CD4-positive, alpha-beta T cell treated with Interleukin-12 subunit alpha and Interleukin-12 subunit beta, for 1 hour (primary cell): ENCODE measurements at places on chromosomes 1 and 21.

DNA sequence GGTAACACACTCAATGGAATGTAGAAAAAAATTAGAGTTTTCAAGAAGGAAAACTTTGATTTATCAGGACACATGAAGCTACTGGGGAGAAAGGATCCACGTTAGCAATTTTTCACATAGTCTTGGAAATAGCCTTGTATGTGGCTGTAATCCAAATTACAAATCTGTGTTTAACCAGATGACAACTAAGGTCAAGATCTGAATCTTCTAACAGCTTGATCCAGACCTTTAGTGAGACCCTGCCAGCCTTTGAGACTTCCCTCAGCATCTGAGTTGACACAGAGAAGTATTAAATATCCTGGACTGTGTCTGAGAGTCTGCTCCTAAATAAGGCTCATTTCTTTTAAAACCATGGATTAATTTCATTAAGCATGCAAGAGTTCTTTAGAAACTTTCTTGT lies 135.9 kb upstream of the KCNK2 start:
- no peak for DNase-seq

GRCh38 chr1:25461849-25462248 lies 31.2 kb downstream of the MACO1 start:
- DNase-seq: no peak

DNA sequence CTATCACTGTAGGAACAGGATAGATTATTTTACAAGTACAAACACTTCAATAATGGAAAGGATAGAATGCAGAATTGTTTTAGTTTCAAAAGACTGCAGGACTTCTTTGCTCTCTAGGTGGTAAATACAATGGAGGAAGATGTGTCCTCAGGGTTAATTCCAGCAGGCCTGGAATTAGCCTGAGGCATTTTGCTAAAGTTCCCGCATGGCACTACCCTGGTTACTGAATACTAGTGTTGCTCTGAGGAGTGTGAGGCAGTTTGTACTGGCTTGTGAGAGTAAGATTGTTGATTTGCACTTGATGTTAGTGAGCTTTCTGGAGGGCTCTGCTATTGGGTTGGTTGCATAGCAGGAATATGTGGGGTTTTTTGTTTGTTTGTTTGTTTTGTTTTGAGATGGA lies 61.4 kb downstream of the FASLG start:
- DNase-seq: no peak

GRCh38 chr1:243249214-243249613 lies 5.9 kb downstream of the CEP170 start:
- no peak for DNase-seq

- DNase-seq: no peak
Observed at GRCh38 chr1:64885648-64886047, 80.7 kb downstream of the JAK1 start.

DNA sequence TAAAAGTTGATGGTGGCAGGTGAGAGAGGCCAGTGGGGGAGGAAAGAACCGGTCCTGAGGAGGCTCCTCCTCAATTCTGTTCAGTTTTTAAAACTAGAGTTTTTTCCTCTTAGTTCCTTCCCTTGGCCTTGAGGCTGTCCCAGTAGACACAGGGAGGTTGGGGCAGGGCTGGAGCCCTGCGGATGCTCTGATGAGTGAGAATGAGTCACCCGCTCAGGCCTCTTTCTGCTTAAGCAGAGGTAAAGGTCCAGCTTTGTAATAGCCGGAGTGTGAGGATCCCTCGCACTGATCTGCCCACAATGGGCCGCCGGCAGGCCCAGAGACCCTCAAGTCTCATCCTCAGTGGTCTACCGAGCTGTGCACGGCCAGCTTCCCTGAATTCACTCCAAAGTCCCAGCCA lies 49.6 kb upstream of the IRF2BP2 start:
- DNase-seq: no peak

GRCh38 chr1:236099355-236099974 lies 34.6 kb upstream of the NID1 start:
- DNase-seq: no peak

DNA sequence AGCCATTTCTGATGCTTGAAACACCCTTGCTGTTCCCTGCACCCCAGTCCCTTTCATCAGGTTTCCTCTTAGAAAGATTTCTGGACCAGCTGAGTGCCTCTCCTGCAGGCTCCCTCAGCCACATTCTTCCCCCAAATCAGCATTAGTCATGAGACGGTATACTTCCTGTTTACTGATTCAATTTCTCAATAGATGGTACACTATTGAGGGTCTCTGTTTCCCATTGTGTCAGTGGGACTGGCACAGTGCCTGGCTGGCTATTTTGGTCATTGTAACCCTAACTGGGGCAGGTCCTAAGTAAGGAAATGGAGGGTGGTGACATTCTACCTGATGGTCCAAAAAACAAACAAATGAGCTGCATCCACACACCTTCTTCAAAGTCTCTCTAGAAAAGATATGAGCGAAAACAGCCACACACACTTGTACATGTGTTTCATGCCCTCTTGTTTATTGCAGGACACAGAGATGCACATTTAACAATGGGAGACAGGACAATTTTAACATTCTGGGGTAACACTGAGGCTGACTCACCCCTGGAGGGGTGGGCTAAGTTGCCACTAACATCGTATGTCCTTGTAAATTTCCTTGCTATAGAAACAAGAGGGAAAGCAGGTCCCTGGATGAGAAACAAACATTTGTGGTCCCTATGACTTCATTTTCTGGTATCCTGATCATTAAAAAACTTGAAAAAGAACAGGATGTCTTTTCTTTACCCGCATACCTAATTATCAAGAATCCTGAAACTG lies 77.5 kb downstream of the RRAGC start:
- DNase-seq: no peak
